ENCODE measurements at places on chromosomes 4 and X.

DNA sequence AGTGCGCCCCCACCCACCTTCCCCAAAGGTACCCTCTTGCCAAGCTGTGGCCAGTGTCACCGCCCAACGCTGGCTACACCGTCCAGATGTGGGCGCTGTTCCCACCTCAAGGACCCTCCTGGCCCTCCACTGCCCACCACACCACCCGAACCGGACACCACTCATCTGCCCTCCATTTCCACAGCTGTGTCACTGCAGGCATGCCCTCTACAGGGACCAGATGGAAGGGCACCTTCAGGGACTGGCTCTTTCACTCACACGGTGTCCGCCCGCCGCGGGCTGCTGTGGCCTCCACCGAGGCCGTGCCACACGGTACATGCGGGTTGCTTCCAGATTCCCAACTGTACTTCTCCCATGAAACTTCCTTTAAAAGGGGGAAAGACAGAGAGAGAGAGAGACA is 87.7 kb downstream of the FAM53A start:
- no peak for DNase-seq

GRCh38 chr4:108849611-108850168 is 86.8 kb upstream of the ETNPPL start:
- DNase-seq = no peak

- no peak for DNase-seq
Observed at GRCh38 chr4:29536745-29537144, 1183.4 kb upstream of the PCDH7 start.

DNA sequence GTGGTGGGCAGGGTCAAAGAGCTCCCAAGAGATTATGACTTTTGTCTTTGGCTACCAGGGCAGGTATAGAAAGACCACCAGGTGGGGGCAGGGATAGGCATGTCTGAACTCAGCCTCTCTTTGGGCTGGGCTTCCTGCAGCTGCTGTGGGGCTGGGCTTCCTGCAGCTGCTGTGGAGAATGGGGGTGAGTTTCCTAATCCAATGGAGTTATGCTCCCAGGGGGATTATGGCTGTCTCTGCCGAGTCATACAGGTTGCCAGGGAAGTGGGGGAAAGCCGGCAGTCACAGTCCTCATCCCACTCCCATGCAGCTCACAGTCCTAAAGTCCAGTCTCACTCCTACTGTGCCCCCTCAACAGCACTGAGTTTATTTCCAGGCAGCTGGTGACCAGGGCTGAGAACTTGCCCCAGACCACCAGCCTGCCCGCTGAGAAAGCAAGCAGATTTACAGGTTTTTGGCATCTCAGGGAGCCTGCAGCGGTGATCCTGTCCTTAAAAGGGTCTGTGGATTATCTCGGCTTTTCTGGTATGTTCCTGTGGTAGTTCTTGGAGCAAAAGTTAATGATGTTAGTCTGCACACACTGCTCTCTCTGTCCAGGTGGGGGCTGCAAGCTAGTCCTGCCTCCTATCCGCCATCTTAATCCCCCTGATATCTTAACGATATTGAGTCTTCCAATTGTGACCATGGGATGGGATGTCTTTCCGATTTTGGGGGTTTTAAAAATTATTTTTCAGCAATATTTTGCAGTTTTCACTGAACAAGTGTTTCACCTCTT is 133.4 kb downstream of the RTL9 start:
- no peak for DNase-seq

GRCh38 chrX:43446752-43447151 is 209.3 kb upstream of the MAOA start:
- no peak for DNase-seq

DNA sequence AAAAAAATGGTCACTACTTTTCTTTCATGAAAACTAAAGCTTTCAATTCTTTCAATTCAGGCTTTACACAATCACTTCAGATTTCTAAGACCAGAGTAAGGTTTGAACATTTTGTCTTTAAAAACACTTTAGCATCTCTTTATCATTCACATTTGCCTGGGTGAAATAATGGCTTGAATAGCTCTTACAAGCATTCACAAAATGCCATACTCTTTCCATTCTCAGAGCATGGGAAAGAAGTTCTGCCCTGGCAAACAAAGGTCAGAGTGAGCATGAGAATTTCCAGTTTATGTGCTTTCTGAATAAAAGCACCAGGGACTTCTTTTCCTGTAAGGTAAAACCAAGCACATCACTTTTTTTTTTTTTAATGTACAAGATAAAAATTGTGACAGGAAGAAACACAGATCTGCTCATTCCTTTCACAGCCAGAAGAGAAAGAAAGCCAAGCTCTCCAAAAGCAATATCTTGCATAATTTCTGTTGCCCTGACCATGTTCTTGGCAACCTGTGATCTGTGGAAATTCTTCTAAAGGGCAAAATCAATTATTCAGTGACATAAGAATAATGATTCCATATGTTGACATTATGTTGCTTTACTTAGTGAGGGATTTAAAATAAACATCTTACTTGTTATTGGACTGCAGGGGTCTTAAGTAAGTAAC is 64.8 kb downstream of the CD40LG start:
- no peak for DNase-seq

DNA sequence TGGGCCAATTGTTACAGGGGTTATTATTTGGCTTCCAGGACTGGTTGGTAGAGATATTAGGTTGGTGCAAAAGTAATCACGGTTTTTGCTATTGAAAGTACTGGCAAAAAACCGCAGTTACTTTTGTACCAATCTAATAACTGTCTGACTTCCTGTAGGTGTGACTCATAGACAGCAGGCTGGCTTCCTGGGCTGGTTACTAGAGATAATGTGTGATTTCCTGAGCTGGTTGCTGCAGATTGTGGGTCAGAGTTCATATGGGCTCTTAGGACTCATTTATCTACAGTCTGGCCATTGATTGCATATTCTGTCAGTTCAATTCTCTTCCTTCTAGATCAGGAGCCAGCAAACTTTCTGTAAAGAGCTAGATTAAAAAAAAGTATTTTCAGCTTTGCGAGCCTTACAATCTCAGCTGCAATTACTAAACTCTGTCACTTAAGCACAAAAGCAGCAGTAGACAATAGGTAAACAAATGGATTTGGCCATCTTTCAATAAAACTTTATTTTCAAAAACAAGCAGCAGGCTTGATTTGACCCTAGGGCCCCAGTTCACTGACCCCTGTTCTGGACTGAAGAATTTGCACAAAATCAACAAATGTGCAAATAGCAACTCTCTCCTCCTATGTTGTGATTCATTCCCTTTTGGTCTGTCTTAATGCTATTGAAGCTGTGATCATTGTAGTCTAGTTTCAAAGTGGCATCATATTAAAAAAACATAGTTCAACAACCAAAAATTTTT is 50.8 kb upstream of the BOD1L1 start:
- no peak for DNase-seq

DNA sequence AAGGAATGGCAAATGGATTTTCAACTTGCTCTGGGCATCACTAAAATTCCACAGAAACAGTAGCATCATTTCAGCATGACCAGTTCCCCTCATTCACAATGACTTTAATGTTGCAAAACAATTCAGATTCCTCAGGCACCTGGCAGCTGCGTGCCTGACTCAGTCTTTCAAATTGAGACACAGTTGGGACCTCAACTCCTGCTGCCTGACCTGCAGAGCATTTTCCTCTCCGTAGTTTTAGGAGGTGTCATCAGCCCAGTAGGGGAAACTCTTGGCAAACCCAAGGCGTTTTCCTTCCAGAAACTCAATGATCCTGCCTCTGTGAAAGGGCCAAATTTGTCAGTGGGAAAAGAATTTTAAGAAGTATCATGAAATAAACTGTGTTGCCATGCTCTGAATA is 388.9 kb downstream of the SPRY1 start:
- no peak for DNase-seq

- DNase-seq = no peak
Observed at GRCh38 chr4:102404431-102404969, 59.2 kb upstream of the SLC39A8 start.

DNA sequence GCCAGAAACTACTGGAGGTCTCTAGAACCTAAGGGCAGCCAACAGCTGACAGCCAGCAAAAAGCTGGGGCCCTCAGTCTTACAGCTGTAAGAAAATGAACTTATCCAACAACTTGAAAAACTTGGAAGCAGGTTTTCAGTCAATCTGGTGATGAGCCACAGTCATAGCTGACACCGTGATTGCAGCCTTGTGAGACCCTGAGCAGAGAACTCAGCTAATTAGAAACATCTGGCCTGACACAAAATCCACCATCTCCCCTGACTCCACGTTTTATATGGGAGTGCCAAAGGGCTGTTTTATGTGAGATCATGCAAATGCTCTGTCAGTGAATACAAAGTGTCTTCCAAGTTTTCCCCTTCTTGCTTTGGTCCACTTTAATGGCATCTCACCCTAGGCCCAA is 198.8 kb upstream of the DCAF8L1 start:
- no peak for DNase-seq

- no peak for DNase-seq
Observed at GRCh38 chr4:178215763-178216162, 773.5 kb upstream of the AGA start.

DNA sequence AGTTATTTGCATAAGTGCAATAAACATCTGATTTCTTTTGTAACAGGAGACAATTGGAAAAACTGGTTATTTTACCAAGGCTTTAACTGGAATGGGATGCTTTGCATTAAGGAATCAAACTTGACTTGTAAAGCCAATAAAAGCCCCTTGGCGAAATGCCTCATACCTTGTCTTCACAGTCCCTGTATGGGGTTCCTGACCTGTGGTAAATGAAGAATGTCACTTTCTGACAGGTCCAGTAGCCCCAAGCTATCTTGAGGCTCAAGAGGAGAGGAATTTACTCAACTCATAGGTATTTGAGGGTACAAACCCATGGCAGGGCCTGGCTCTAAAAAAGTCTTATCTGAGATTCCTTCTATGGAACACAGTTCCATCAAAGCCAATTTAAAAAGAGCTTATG is 78.0 kb downstream of the ACOX3 start:
- DNase-seq = no peak

DNA sequence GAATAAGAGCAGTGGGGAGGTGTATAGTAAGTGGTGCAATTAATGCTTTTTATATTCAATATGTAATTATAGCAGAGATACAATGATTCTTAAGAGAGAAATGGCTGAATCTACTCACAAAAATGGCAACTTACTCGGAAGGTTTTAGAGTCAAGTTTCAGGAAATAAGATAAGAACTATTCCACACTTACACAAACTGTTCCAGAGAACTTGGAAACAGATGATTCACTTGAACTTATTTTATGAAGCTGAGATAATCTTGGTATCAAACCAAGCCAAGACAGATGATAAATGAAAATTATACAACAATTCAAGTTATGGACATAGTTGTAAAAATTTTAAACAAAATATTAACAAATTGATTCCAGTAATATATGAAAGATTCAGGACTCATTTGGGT is 311.3 kb upstream of the HS3ST1 start:
- DNase-seq = no peak

Data from stimulated activated effector memory CD8-positive, alpha-beta T cell treated with anti-CD3 and anti-CD28 coated beads, Interleukin-12 subunit alpha, Interleukin-12 subunit beta, amount 100 ng/mL, for 72 hours (primary cell).